Activated CD8-positive, alpha-beta memory T cell treated with anti-CD3 and anti-CD28 coated beads for 1 hour (primary cell): ENCODE measurements at places on chromosomes 2 and 18.

GRCh38 chr2:56210291-56210690 is 26.5 kb downstream of the CCDC85A start:
- DNase-seq: no peak

- DNase-seq: no peak
Measured at GRCh38 chr2:95695613-95696012, 103.8 kb downstream of the TRIM43 start.

DNA sequence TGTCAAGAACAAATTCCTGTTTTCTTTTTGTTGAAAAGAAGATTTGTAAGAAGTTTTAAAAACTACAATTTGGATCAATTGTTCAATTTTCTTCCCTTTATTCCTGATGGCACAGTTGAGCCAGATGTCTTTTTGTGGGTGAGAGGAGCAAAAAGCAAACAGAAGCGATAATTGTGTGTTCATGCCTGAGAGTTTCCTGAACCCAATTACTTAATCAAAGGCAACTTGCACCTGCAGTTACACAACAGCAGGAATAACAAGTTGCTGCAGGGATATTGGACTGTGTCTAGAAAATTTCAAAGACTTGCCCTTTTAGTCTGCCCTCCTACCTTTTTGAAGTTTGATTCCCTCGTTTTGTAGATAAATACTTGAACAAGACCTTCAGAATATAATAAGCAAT is 383.6 kb downstream of the DSEL start:
- no peak for DNase-seq

GRCh38 chr18:37484983-37485834 is 80.4 kb downstream of the CELF4 start:
- DNase-seq: no peak

- no peak for DNase-seq
Measured at GRCh38 chr2:232787806-232788205, 11.4 kb upstream of the KCNJ13 start.

DNA sequence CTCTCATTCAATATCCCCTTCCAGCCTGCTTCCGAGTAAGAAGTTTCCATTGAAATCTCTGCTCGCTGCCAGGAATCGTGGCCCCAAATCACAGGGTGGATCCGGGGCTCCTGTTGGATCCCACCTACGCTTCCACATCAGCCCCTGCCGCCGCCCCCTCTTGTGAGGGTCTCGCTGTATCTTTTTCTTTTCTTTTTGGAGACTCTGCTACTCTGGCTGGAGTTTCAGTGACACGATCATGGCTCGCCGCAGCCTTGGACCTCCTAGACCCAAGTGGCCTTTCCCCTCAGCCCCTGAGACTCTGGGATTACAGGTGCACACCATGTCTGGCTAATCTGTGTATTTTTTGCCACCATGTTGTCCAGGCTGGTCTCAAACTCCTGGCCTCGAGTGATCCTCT is 246.8 kb upstream of the PXDN start:
- DNase-seq: no peak

DNA sequence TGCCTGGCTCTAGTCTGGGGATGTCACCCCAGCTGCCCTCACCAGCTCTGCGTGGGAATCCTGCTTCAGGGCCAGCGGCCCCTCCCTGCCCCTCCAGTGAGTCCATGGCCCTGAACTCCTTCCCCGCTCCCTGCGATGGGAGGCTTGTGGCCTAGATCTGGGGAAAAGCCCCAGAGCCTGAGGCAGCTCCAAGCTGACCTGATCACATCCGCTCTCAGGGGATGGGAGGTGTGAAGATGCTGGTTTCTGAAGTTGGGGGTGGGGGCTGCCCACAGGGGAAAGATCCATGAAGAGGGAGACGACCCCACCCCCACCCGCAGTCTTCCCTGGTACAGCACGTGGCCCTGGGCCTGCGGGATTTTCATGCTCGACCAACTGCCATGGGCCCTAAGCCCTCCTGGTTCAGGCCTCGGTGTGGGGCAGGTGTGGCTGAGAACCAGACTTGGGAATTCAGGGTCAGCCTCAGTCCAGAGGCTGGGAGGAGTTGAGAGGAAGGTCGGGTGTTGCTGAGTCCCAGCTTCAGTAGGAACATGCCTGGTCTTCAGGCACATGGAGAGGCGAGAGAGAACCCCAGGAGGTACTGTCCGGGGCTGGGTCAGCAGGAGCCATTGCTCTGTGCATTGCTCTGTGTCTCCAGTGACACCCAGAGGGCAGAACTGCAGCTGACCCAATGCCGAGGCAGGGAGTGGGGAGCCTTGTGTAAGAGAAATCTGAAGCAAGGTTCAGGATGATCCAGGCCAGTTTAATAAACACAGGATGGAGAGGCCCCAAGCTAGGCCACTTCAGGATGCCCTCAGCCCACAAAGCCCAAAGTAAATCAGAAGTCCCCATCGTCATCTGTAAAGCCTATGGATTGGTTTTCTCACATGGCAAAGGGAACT is 115.1 kb downstream of the CAPN13 start:
- DNase-seq: no peak

DNA sequence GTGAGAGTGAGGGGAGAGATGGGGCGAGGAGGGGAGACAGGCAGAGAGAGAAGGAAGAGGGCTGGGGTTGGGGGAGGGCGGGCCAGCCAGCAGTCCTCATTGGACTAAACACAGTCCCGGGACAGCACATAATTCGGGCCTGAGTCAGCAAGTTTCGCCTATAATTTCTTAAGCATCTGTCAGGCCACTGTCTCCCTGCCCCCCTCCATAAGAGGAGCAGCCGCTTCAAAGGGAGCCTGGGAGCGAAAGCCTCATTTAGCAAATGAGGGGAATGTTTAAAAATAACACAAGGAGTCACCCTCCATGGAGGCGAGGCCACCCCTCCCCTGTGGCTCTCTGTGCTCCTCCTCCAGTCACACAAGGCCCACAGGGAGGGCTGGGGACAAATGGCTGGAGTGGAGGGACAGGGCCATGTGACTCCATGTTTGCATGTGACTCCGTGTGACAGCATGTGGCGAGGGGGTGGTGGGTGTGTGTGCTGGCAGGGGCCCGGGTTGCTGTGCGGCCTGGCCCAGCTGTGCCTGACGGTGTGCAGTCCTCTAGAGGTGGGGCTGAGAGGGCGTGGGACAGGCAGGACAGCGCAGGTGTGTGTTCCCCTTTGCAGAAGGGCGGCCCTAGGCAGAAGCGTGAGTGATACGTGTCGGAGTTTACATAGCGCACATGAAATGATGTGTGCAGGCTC is 162.4 kb downstream of the CELF4 start:
- no peak for DNase-seq

- DNase-seq: no peak
Measured at GRCh38 chr18:73199151-73199550, 331.4 kb upstream of the NETO1 start.

GRCh38 chr2:109383505-109384307 is 230.1 kb downstream of the SEPTIN10 start:
- no peak for DNase-seq

GRCh38 chr2:188244383-188244782 is 47.3 kb upstream of the GULP1 start:
- DNase-seq: no peak

- no peak for DNase-seq
Measured at GRCh38 chr2:234851451-234851850, 100.4 kb upstream of the SH3BP4 start.
